ENCODE measurements at places on chromosomes 6 and 20.

DNA sequence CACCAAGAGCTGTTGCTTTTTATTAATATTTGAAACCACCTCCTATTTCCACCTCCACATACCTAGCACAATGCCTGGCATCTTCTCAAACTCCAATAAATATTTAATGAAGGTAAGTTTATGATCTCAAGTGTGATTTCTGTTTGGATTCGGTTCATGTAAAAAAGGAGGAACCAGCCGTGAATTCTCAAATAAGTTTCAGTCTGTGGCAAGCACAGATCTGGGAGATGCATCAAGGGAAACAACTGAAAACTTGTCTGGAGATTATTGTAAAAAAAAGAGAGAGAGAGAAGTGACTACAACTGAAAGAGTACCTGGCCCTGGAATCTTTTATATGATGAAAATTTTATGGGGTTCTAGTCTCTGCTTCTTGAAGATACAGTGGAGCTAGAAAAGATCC lies 52.8 kb upstream of the PNRC1 start:
- no peak for DNase-seq

- no peak for DNase-seq
These were observed at the start of gene RIMS1 for GRCh38 chr6:71886184-71887005. RIMS1 (plus strand) TSS chr6:71886550; CDS start chr6:71887024, 474 bp downstream.

DNA sequence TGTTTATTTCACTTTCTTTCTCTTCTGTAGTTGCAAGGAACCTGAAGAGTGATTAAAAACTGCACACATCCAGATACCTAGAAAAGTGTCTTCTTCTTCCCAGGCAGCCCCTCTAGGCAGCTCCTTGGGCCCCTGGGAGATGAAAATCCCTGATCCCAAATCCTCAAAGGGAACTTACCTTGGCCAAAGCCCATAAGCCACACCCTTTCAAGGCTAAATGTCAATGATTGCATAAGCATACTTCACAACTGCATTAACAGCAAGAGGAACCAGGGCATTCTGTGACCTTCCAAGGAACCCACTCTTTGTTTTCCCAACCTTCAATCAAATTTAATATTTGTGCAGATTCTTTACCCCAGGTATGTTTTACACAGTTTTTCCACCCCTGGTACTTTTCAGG lies 4.4 kb upstream of the HMGN3 start:
- DNase-seq = no peak

DNA sequence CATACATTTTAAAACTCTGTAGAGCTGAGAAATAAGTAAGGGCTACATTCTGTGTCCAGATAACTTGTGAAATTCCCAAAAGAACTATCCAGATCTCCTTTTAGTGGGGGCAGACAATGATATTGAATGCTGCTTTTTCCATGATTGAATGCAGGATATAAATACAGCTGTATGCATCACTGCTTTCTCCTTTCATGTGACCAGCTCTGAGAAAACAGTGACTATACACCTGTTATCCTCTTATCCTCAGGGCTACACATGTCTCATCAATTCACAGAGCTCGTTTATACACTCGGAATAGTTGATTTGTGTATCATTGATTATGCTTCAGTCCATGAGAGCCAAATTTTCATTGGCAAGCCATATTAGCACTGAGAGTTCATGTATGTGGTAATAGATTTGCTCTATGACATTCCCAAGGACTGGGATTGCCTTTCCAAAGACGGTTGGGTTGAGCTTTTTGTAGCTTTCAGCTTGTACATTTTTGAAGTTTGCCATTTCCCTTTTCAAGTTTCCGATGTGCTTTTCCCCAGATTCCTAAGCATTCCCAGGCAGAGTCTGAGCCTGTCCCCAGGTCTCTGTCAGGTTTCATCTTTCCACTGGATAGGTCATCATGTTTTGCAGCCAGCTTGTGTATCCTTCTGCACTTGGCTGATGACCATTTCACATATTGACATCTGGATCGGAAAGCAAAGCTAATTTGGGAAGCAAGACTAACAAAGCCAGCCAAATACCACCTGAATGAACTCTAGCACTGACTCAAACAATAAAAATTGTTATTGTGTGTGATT lies 97.7 kb downstream of the RFX6 start:
- DNase-seq = no peak

DNA sequence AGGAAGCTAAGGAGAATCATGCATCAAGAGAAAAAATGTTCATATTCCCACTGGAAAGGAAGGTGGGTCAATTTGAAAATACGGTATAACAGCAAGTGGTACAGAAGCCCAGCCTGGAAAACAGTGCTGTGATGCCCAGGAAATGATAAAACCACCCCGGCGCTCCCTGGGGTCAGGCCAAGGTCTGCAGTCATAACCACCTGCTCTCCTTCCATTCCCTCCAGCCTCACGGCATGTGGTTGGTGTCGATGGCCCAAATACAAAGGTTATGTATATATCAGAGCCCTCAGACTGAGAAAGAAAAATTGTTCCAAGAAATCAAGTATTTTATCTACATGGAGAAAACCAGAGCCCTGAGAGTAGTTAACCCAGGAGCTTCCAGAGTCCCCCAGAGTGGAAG lies 208.1 kb upstream of the CDYL start:
- no peak for DNase-seq

- DNase-seq = no peak
These were observed 289.4 kb upstream of the STXBP5 start for GRCh38 chr6:146914489-146915483.

GRCh38 chr6:76495909-76496308 lies 423.4 kb upstream of the IMPG1 start:
- DNase-seq = no peak

GRCh38 chr6:160055378-160055777 lies 66.2 kb upstream of the SLC22A1 start:
- no peak for DNase-seq

GRCh38 chr6:44858998-44859397 lies 469.1 kb upstream of the RUNX2 start:
- DNase-seq = no peak

DNA sequence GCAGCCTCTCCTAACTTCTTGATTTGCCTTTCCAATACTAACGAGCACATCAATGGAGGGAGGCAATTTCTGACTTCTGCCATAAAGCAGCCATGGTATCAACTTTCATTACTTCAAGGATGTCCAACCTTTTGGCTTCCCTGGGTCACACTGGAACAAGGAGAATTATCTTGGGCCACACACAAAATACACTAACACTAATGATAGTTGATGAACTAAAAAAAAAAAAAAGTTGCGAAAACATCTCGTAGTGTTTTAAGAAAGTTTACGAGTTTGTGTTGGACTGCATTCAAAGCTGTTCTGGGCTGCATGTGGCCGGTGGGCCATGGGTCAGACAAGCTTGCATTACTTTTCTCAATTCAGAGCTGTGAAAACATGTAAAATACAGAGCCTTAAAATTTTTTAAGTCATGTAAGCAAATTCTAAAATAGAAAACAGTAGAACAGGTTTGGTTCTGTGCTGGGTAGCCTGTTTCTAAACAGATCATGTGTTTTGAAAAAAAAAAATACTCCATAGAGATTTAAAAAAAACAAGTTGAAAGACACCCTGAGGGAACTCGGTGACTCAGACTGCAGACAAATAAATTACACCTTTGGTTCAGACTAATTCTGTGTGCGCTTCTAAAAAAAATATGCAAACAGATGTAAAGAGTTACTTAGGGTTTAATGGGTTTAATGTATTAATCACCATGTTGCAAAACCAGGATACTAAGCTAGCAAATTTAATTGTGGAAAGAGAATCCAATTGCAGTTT lies 43.6 kb upstream of the SLC22A23 start:
- no peak for DNase-seq

DNA sequence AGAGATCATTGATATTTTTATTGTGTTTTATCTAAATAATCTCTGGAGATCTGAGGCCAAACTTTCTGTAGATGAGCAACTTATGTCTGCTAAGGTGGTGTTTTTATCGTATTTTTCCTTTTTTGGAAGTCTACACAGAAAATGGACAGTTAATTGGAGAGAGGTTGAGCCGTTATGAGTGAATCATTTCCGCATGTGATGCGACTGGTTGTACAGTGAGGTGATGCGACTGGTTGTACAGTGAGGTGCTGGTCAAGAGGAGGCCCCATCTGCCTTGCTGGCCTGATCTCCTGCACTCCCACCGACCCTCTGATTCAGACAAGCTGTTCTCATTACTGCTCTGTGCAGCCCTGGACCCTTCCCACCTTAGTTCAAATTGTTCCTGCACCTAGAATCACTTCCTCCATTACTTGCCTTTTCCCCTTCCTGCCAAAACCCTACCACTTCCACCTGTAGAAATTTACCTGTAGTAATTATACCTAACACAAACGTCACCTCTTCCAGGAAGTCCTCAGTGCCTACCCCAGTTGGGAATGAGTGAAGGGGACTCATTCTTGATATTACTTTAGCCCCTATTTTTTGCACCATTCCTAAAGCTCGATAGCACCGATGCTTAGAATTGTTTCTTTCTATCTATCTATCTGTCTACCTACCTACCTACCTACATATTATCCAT lies 100.3 kb downstream of the ZDHHC14 start:
- no peak for DNase-seq

DNA sequence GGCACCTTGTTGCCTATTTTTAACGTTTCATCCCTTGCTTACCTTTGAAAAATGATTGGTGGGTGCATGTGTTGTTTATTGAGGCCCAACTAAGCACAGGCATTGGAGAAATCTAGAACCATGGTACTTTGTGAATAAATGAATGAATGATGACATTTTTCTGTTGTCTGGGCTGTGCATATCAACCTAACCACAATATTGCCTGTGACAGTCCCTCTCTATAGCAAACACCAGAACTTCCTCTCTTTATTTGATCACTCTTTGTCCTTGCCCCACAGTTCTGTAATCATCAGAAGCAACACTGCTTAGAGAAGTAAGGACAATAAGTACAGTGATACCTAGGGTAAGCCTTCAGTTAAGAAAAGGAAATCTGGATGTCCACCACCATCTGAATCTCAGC lies 75.1 kb downstream of the TBC1D7 start:
- DNase-seq = no peak

DNA sequence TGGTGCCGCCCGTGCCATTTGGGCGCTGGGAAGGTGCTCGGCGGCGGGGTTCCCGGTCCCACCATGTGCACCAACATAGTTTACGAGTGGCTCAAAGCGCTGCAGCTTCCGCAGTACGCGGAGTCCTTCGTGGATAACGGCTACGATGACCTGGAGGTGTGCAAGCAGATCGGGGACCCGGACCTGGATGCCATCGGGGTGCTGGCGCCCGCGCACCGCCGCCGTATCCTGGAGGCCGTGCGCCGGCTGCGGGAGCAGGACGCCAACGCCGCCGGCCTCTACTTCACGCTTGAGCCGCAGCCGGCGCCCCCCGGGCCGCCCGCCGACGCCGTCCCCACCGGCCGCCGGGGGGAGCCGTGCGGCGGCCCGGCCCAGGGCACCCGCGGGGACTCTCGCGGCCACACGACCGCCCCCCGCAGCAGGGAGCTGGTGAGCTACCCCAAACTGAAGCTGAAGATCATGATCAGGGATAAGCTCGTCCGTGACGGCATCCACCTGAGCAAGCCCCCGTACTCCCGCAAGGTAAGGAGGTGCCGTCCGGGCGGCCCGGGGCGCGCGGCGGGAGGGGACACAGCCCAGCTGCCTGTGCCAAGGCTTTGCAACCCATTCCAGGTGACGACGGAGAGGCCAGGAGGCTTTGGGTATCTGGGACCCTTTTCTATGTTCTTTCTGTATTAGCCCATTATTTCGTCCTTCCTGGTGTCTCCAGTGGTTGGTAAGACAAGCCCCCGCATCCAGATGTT lies 547 bp downstream of the SAMD5 start:
- peak; percentile 30 for DNase-seq

DNA sequence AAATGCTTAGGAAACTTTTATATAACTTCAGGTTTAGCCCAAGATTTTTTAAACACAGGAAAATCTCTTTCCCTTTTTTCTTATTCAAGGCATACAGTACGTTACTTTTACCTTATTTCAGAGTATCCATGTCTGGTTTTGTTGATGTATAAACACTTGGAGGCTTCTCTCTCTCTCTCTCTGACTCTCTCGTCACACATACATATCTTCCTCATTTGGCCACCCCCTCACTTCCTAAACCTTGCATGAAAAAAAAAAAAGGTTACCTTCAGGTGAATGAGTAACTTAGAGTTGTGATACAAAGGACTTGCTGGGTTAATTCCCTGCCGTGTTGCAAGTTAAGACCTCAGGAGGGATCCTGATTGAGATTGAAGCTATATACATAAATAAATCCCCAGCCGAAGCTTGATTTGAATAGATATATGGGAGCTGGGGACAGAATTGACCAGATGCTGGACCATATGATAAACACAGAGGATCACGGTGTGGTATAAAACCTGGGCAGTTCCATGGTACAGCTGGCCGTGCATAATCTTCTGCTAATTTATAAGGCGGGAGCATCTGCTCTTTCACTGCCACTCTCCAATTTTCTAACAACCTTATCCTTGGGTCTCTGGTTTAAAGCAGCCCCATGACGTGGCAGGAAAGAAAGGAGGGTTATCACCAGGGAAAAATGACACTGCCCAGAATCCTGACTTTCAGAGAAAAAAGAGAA lies 55.1 kb upstream of the IL20RA start:
- no peak for DNase-seq

DNA sequence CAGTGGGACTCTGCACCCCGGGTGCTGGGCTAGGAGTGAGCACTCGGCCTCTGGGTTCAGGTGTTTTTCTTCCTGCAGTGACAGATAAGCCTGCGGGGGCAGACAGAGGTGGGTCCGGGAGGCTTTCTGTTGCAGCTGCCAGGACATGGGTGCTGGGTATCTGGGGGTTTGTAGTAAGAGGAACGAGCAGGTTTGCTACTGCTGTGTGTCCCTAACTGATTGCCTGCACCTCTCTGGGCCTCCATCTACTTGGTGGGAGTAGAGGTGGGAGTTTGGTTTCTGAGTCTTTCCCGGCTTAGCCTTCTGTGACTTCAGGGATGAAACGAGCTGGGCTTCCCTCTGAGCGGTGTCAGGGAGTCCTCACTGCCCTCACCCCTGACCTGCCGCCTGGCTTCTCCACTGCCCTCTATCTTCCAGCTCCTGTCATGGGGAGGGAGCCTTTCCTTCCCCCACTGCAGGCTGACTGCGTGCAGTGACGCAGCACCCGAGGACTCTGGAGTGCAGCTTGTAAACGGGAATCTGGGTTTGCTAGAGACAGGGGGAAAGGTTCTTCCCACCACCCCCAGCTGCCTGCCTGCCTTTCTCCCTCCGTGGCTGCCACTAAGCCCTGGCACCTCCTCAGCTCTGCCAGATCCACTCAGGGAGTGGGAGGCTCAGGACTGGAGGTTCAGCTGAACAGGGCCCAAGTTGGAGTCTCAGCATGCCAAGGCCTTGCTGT lies 6.7 kb downstream of the DLGAP4 start:
- peak; percentile 10 for DNase-seq

GRCh38 chr20:23148731-23149570 lies 62.8 kb upstream of the CD93 start:
- DNase-seq = no peak

- no peak for DNase-seq
These were observed 47.2 kb downstream of the FIG4 start for GRCh38 chr6:109738255-109738654.
